Mucosa of gallbladder (tissue), 1 donor: ENCODE measurements at places on chromosomes 7 and 10.

- no peak for DNase-seq
These were observed 110.0 kb downstream of the EMX2 start for GRCh38 chr10:117652228-117653169.

DNA sequence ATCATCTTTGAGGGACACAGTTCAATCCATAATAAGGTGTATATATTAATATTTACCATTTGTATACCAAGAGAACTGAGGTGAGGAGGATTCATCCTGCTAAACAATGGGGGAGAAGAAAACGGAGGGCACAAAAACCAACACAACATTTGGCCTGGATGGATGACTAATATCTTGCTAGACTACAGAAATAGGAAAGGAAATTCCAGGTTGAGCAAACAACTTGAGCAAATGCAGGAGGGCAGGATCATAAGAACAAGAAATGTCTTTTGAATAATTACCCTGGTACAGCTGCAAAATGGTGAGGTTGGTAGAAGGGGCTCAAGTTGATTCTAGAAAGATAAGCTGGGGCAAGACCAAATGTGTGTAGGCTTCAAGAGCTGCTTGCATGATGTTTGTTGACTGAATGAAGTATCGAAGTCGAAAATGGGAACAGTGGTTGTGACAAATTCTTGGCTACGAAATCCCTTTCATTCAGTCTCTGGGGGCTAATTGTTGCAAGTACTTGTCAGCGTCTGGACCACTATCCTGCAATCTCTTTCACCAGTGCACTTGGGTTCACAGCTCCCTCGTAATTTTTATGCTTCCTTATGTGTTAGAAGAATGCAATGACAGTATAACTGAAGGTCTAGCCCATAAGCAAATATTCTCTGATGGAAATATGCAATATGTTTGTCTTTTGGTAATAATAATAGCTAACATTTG, 176.2 kb downstream of the PTEN start:
- DNase-seq = no peak

- no peak for DNase-seq
These were observed 124.7 kb downstream of the GRM3 start for GRCh38 chr7:86768394-86768793.

DNA sequence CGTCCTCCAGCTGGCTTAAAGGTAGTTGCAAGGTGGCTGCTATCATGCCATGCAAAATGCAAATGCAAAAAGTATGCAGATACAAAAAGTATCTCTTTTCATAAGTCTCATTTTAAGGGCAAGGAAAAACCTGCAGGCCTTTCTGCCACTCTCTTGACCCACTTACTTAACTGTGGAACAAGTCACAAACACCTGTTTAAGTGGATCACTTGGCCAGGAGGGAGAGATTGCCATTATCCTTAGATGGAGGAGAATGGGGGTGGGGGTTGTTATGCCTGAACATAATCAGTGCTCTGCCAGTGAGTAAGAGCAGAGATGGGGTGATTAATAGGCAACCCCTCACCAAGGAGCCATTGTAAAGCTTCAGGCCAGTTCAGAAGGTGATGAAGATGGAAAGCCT, 25.1 kb upstream of the HERPUD2 start:
- DNase-seq = no peak

- no peak for DNase-seq
These were observed 923 bp downstream of the TNPO3 start for GRCh38 chr7:129053938-129054437.
